ENCODE measurements at places on chromosomes 4 and X.

DNA sequence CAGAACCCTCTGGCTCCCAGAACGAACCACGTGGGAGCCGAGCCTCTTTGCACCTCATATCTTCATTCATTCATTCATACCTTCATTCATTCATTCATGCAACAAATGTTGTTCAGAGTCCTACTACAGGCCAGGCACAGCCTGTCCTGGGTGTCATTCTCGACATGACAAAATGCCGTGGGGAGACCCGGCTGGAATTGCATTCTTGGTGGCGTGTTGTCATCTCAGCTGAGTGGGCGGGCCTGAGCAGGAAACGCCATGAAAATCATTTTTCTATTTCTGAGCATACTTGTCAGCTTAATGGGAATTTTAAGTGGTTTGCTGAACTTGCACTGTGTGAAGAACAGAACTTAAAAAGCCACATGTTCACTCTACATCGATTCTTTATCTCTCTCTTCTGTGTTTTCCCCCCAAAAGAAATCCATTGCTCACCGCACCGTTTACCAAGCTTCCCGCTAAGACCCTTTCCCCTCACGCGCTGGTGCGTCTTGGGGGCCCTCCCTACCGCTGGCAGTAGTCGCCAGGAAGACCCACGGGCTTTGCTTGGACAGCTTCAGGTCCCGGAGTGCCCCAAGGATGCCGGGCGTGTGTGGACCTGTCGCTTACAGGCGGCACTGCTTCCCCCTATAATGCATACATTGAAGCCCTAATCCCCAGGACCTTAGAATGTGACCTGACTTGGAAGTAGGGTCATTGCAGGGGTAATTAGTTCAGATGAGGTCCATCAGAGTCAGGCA lies 41.6 kb upstream of the HMX1 start:
- DNase-seq: peak; percentile 5

DNA sequence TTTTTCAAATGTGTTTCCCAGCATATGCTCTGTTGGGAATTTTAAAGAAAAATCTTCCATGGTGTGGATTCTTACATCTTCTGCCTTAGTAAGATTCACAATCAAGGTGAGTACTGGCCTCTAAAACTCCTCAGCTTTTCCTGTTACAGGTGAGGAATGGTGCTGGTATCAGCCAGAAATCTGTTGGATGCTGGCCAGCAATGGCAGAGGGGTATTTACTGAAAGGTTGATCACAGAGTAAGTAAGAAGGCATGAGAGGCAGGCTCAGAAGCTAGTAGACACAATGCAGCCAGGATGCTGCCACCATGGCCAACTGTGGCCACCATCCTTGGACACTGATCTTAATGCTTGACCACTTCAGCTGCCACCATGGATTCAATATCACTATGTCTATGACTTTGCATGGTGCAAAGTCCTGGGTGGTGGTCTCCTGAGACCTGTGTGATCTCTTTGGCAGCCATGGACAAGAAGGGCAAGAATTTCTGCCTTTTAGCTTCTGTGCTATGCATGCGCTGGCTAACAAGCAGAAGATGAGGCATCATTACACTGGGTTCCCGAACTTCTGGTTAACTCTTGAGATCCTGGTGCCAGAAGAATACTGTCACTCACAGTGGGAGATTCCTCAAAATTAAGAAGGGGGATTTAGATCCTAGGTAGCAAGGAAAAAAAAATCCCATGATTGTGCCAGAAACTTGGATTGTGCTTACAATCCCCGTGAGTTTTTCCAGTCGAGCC lies 60.2 kb downstream of the CHRNA9 start:
- DNase-seq: no peak

DNA sequence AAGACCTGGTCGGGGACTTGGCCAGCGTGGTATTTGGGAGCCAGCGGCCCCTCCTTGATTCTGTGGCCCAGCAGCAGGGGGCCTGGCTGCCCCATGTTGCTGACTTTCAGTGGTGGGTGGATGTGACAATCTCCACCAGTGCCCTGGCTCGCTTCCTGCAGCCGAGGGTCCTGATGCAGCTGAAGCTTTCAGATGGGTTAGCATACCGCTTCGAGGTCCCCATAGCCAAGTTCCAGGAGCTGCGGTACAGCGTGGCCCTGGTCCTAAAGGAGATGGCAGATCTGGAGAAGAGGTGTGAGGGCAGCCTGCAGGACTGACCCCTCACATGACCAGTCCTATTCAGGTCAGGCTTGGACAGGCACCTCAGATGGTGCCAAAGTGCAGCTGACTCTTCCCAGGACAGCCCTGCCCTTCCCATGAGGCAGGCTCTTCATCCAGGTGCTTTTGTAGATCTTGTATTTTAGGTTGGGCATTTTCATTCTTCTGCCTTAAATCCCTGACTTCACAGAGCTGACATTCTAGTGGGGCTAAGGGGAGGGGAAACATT lies 15.1 kb downstream of the LNX1 start:
- no peak for DNase-seq

DNA sequence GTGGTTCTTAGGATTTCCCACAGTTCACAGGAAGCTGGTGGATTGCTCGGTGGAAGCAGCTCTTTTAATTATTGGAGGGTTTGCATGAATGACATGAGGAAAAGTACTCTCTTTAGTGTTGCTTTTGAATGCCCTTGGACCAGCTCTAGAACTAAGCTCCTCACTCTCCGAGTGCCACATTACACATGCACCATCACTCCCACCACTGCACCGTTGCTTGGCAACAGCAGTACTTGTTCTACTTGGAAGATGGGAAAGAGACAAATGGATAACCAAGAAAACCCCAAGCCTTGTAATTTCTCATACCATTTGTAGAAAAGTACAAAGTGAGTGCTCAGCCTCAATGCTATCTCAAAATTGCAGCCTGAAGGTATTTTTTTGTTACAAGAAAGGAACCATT lies 620.2 kb upstream of the BOD1L1 start:
- no peak for DNase-seq

DNA sequence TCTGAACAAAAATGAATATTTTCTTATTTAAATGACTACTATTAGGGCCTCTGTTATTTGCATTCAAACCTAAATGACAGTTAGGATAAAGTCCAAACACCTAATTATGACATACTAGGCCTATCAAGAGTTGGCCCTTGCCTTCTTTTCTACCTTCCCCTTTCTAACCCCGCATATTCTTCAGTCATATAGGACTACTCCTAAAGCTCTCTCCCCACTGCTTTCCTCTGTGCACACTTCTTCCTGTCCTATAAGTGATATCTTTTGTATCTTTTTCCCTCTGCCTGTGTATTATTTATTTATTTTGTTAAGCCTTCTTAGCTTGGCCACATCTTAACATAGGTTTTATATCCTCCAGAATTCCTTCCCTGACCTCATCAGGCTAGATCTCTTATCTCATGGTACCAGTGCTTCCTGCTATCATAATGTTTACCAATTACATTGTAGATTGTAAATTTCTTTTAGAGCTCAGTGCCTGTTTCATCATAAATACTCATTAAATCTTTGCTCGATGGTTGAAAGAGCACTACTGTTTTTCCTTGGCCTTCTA lies 22.5 kb downstream of the ERVMER34-1 start:
- no peak for DNase-seq

DNA sequence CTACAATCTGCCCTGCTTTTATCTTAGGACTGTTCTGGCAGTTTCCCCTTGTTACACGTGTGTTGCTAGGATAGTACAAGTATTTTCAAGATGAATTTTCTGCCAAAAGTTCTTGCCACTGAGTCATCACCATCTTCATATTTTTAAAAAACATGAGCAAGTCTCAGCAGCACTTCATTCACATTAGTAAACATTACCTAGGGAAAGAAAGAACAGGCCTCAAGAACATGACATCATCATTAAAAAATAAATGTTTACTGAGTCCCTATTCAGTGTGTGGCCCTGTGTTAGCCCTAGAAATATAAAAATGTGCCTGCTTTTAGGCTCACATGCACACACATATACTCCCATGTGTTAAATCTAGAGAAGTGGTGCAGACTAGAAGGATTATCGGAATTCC lies 18.7 kb upstream of the GPC3 start:
- DNase-seq: no peak

DNA sequence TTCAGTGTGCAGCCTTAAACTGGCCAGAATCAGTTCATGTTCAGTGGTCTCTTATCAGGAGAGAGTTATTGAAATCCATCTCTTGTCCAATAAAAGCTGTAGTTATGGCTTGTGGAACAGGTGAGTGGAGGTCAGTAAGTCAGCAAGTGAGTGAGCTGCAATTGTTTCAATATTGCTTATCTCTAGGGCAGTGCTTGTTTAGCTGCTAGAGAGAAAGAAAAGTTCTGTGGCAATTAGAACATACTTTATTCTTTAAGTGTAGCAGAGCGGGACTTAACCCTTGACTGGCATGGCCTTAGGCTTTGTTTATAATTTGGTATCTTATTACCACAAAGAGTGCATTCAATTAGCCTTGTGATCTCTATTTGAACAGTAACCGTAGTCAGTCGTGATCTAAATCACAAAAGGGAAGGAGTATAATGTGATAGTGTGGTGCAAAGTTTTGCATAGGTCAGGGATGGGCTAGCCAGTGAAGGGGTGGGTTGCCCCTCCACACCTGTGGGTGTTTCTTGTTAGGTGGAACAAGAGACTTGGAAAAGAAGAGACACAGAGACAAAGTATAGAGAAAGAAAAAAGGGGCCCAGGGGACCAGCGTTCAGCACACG lies 6.9 kb upstream of the ETDC start:
- no peak for DNase-seq

DNA sequence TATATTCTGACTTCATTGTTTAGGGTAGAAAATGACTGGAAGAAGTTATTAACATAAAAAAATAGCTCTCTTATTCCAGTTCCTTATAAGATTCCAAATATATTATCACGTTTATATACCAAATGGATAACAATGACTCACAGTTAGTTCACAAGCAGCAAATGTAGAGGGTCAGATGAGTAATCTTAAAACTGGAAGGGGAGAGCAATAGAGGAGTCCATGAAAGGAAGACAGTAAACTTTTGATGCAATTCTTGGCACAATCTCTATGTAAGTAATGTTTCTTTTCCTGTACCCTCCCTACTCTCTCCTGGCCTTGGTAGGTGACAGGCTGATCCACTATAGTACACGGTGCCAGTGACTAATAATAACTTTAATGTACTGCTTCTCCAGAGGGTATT lies 259.0 kb upstream of the TRPC5 start:
- no peak for DNase-seq

DNA sequence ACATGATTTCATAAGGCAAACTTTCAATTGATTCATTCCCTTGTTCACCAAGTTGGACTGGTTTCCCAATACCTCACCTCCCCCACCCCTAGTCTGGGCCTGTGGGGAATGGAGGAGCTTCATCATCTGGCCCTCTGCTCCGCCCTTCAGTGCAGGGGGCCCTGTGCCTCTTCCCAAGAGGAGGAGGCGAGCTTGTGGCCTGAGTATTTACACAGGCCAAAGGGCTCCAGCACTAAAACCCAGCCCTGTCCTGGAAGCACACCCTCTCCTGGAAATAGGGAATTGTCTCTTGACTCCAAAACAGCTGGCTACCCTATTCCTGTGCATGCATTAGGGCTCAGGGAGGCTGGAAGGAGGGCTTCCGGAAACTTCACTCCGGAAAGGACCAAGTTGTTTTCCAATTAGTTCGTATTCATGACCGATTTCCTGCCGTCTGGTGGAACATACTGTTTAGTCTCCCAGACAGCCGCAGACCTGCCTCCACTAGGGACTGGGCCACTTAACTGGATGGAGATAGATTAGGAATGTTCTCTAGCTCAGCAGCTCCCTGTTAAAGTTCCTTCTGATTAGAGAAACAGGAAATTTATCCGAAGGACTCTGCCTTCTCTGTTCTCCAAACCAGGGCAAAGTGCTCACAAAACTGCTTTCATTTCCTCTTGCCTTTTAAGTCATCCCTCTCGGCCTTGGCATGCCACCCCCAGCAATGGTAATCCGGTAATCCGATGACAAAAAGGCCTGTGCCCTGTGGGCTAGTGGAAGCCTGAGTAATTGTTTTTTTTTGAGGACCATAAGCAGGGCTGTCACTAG lies 5.8 kb downstream of the SRPX2 start:
- no peak for DNase-seq

GRCh38 chrX:71515038-71515396 lies 17.9 kb upstream of the OGT start:
- DNase-seq: no peak

GRCh38 chr4:38678078-38678477 lies 14.1 kb downstream of the KLF3 start:
- DNase-seq: no peak

- no peak for DNase-seq
Observed at GRCh38 chr4:61296144-61296543, 96.0 kb downstream of the ADGRL3 start.
